ENCODE measurements at places on chromosomes 2 and 18.

DNA sequence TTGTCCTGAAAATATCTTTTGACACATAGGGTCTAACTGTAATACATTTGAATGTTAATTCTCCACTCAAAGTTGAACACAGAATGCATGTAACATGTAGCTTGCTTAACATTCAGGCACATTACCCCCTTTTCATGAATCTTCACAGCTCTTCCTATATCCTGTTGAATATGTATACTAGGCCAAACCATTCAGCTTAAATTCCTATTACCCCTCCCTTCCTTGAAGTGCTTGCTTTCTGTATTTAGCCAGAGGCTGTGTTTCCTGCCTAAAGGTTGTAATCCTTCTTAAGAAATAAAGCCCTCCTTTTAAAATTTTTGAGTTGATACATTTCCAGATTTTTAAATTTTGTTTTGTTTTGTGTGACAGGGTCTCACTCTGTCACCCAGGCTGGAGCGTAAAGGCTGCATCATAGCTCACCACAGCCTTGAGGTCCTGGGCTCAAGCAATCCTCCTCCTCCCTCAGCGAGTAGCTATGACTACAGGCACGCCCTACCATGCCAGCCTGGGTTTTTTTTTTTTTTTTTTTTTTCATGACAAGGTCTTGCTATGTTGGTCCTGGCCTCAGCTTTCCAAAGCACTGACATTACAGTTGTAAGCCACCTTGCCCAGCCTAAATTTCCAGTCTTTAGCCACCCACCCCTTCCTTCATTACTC, 357.6 kb downstream of the DSC3 start:
- no peak for ATAC-seq

DNA sequence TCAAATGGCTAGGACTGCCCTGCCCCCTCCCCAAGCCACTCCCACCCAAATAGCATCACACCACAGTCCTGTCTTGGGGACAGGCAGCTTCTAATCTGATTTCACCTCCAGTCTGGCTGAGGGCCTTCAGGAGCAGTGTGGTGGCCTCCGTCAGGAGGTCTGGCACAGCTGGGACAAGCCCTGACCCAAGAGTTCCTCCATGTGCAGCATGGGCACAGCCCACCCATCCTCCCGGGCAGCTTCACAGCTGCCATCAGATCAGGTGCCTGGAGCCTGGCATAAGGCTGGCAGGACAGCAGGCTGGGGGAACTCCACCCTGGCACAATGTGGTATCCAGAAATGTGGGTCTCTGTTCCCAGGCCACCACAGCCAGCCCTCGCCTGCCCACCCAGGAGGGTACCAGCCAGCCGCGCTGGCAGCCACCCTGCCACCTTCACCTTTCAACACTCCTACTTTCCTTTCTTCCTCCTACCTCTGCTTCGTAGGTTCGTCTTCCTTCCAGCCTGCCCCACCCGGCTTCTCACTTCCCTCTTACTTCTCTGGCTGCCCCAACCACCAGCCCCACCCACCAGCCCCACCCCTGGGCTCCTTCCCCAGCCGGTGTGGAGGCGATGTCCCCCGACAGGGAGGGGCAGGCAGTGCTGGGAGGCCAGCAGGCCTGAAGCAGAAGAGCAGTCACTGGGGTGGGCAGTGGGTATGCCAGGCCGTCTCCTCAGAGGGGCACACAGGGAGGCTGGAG, at the start of gene CAPG:
CAPG (minus strand) TSS at position 522 of the 739 bp plus-strand sequence. CDS start 8,221 bp downstream, outside the sequence.
- ATAC-seq = no peak

DNA sequence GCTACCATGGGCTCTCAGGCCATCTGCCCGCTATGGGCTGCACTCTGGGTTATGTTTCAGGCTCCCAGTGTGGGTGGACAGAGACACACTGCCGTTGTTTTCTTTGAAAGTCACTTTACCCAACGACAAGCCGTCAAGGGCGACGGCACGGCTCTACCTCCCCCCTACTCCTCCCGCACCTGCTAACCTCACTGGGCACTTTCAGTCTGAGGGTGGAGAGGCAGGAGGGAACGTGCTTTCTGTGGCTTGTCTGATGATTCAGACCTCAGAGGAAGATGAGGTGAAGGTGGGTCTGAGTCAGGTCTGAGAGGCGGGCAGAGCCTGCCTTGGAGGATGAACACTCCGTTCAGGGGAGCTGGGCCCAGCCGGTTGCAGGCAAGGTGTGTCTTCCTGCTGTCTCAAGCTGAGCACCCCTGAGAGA, 147.6 kb upstream of the HDAC4 start:
- ATAC-seq = no peak

- ATAC-seq = no peak
These were observed 181.8 kb downstream of the EIPR1 start for GRCh38 chr2:3195641-3196476.

- ATAC-seq = no peak
These were observed 122.0 kb upstream of the SLC35G4 start for GRCh38 chr18:11487390-11487789.

DNA sequence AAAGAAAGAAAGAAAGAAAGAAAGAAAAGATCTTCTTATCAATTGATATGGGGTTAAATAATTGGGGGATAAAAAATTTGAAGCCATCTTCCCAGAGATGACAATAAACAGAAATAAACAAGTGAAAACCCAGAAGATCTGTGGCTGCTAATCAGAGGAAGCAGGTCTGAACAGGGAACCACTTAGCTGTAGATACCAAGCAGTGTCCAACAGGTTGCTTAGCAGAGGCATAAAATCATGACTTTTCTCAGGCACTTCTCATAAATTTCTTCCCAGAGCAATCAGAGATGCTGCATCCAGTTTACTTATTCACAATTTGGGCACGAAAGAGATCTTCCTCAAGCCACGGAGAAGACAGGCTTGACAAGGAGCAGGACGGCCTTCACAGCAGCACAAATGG, 5.7 kb upstream of the LPIN1 start:
- ATAC-seq = no peak

- peak; percentile 50 for ATAC-seq
These were observed 33.1 kb downstream of the SLC8A1 start for GRCh38 chr2:40418614-40419363.

- no peak for ATAC-seq
These were observed 412.9 kb downstream of the TMEM182 start for GRCh38 chr2:103174711-103175110.

DNA sequence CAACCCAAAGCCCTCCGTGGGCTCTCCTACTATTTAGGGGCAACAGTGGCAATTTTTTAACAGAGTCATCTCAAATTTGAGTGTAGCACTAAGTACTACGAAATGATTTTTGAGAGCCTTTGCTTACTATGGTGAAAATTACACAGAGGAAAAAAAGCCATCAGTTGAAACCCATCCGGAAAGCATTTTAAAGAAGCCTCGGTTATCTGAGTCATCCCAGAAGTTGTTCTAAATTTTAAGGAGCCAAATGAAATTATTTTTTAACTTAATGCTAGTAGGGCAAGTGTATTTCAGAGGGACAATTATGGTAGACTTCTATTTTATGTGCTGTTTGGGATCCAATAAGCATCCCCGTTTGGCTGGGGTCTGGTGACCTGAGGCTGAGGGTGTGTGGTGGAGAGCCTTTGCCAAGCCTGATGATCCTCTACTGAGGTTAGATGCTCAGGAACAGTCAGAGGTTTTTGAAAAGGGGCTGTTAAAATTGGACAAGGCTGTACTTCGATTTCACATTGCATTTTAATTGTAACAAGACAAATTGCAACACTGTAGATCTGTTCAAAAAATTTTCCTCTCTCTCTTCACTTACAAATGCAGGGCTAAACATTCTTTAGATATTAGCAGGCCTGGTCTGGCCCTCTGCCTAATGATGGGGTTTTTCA, 47.0 kb downstream of the RAPGEF4 start:
- ATAC-seq = peak; percentile 66

DNA sequence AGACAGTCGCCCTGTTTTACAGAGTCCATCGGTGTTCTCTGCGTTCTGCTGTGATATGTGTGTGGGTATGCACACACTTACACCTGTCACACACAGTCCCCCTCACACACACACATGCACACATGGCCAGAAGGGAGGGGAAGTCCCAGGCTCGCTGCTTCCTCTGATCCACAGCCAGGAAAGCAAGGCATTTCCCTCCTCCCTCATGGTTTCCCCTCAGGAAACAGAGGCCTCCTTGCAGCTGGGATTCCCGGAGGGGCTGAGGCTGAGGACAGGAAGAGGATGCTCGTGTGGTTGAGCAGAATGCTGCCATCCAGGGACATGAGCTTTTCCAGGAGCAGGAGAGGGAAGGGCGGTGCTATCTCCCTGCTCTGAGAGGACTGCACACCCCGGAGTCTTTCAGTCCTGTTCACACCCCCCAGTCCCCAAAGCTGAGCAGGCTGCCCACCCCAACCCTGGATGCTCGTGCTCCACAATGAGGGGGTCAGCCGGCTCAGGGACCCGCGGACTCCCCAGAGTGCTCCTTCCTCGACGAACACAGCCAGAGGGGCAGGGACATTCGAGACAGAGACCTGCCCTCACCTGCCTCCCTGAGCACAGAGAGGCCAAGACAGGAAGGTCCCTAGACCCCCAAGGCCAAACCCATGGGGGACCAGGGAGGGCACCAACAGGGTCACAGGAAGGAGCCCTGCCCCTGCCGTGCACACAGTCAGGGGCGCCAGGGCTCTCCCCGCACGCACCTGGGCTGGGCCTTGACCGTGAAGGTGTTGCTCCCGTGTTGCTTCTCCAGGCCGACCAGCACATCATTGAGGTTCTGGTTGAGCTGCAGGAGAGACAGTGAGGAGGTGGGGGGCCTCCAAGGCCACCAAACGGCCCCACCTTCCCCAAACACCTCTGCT, 45.3 kb downstream of the BIN1 start:
- no peak for ATAC-seq

DNA sequence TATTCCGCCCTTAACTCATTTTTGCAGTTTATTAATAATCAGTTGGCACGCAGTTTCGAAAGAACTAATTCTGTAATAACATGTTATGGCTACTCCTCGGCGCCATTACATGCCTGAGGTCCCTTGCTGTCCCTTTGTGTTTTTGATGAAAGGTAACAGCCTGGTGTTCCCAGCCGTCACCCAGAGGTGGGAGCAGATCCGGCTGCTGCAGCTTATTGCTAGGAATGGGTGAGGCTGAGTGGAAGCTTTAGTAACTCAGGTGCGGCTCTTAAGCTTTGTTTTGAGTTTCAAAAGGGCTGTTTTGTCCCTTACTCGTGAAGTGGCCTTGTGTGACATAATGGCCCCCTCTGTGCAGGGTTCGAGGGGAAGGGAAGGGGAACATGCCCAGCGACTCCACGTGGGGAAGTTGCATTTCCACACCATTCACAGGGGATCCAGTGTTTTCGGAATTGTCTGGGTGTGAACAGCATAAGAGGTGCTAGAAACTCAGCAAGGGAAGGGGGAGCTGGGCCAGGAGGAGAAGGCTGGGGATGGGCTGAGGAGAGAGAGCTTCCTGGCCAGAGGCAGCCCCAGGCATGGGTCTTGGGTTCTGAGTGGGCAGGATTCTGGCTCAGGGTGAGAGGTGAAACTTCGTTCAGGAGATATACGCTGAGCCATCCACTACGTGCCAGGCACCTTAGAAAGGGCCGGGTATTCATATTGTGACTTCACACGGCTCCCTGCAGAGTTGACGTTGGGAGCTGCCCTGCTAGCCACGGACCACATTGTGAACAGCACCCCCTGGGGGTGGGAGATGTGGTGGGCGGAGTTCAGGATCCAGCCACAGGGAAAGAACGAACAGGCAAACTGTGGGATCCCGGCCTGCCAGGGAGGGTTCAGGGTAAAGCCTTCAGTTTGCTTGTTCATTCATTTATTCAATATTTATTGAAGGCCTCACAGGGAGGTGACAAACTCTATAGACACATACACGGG, 84.4 kb downstream of the TGOLN2 start:
- ATAC-seq = peak; percentile 60

Measured in SK-N-SH treated with all-trans-retinoic acid at 6 μM for 48 hours (cell line).